T-helper 17 cell (primary cell): ENCODE measurements at places on chromosomes 1 and 21.

DNA sequence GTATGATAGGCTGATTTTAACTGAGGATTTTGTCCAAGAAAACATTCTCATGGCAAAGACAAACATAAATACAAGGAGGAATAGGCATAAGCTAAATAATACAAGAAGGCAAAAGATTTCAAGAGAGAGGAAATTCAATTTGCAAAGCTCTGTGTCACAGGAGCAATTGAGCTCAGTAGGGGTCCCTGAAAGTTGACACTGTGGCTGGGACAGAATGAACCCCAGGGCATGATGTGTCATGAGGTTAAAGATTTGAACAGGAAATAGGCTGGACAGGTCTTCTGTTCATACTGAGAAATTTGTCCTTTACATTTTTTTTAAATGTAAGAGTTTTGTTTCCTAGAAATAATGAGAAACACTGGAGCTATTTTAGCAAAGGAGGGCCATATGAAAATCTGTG, 555.4 kb upstream of the NEGR1 start:
- DNase-seq: no peak

DNA sequence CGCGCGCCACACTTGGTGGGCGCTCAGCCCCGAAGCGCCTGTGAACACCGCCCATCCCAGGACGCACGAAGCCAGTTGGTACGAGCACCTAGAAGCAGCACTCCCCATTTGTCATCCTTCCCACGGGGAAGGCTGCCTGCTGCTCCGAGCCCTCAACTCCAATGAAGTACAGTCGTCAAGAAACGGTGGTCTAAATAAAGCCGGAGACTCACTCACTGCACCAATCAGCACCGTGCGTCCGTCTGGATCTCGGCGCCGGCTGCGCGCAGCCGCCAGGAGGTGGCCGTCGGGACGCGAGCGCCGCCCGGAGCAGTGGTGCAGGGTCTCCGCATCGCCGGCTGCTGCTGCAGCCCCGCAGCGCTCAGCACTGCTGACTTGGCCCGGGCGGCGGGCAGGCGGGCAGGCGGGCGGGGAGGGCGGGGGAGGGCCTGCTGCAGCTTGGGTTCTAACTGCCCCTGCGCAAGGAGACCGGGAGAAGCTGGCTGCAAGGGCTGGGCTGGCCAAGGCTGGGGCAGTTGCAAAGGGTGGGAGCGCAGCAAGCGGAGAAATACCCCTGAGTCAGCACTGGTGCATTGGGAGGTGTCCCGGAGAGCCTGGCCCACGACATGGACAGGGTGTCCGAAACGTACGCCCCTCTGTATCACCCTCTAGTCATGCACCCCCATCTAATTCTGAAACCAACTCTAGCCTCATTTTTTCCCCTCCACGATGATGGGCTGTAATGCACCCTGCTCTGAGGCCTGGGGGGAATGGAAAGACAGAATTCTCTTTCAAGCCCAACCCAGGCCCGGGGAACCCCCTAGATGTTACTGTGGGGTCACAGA, 35.8 kb upstream of the H6PD start:
- no peak for DNase-seq

DNA sequence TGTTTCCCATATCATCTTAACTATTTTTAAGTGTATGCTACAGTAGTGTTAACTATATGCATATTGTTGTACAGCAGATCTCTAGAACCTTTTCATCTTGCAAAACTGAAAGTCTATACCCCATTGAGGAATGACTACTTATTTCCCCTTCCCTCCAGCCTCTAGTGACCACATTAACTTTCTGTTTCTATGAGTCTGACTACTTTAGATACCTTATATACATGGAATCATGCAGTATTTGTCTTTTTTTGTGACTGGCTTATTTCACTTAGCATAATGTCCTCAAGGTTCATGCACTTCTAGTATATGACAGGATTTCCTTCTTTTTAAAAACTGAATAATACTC, 96.5 kb upstream of the BTG3 start:
- no peak for DNase-seq

DNA sequence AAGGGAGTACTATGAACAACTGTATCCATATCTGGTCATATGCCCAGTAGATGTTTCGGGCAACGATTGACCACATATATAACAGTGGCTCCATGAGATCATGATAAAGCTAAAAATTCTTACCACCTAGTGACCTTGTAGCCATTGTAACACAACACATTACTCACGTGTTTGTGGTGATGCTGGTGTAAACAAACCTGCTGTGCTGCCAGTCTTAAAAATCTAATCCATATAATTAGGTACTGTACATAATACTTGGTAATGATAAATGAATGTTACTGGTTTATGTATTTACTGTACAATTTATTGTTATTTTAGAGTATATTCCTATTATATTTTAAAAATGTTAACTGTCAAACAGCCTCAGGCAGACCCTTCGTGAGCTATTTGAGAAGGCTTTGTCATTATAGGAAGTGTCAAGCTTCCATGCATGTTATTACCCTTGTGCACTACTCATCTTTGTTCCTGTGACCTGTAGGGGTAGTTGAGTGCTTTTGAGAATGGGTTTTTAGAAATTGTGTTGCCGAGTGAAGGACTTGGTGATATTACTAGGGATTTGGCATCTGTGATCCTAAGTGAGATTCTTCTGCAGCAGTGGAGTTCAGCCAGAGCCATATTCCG, 23.6 kb downstream of the DIP2A start:
- no peak for DNase-seq

- no peak for DNase-seq
These were observed 62.7 kb upstream of the GPR89A start for GRCh38 chr1:145545055-145545454.

- DNase-seq: no peak
These were observed 334.2 kb downstream of the NTNG1 start for GRCh38 chr1:107474877-107475612.

- no peak for DNase-seq
These were observed 21.7 kb downstream of the UBE2T start for GRCh38 chr1:202320081-202320405.

DNA sequence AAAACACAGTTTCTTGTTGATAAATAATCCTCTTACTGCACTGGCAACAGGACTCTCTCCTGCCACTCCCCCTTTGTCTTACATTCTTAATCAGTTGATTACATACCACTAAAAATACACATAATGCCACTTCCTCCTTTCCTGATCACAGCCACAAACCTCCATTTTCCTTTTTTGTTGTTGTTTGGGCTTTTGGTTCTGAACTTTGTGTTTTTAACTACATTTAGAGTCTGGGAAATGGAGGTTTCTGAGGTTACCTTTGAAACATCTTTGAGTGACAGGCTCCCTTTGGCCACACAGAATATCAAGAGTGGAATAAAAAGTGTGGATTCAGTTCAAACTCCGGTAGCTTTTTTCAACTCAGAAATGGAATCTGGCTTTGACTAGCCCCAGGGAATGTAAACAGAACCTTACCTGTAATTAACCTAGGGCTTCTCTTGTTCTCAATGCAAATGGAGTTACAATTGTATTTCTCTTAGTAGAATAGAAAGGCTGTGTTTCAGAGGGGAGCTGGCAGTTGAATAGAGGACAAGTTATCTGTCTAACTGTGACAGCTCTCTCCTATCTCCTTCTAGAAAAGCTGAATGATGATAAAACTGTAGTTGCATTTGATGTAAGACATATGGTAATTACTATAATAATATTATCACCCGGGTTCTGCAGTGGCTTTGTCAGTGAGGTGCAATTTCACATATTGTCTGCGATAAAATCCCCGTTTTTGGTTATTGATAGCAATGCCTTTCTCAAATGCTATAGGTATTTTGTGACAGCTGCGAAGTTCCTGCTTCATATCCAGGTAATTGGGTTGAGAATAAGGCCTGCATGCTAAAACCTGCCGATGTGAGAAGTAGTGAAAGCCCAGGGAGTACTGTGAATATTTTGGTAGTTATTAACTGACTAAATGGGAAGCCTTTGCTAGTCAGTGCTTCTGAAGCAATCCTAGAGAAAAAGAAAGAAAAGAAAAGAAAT, 66.9 kb downstream of the ST6GALNAC5 start:
- DNase-seq: no peak

DNA sequence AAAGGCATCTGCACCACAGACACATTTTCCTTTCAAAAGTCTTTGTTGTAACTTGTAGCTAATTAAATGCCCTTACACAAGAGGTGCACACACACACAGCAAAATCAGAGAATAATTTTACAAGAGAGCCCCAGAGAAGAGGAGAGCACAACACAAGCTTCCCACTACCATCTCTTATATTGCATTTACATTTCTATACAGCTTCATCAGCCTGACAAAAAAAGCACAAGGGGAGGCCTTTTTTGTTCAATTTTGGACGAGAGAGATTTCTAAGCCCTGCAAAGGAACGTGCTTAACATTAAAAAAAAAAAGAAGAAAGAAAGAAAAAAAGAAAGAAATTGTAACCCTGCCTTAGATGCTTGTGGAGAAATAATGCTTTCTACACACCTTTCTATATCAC, 17.1 kb upstream of the ESRRG start:
- DNase-seq: no peak

- no peak for DNase-seq
These were observed 3.0 kb upstream of the PKN2 start for GRCh38 chr1:88680911-88681622.

- DNase-seq: no peak
These were observed 5.9 kb upstream of the TFF2 start for GRCh38 chr21:42356650-42357049.

- no peak for DNase-seq
These were observed 24.5 kb downstream of the SPOCD1 start for GRCh38 chr1:31791131-31791858.

GRCh38 chr1:21220815-21221214, 44.1 kb upstream of the EIF4G3 start:
- no peak for DNase-seq

- DNase-seq: no peak
These were observed 17.7 kb downstream of the TESK2 start for GRCh38 chr1:45473302-45473701.

DNA sequence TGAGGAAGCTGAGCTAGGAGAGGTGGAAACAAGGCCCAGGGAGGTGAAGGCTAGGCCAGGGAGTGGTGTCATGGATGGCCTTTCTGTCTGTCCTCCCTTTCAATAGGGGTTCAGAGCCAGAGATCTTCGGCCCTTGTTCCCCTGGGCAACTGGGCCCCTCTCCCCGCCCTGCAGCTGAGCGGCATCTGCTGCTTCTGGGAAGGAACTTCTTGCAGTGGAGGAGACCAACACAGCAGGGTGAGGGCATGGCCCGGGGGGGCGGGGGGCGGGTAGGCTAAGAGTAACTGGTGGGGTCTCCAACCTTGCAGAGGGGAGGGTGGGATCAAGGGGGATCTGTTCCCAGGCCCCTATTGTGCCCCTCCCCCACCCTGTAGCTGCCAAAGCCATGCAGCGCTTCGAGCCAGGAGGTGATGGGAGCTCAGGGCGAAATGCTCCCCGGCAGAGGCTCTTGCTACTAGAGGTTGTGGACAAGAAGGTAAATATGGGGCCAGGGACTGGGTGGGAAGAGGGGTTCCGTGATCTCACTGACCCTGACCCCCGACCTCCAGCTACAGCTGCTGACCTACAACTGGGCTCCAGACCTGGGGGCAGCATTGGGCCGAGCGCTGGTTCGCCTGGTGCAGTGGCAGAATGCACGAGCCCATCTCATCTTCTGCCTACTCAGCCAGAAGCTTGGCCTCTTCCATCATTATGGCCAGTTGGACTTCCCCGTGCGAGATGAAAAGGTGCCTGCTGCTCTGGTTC, 11.7 kb downstream of the HYI start:
- no peak for DNase-seq

DNA sequence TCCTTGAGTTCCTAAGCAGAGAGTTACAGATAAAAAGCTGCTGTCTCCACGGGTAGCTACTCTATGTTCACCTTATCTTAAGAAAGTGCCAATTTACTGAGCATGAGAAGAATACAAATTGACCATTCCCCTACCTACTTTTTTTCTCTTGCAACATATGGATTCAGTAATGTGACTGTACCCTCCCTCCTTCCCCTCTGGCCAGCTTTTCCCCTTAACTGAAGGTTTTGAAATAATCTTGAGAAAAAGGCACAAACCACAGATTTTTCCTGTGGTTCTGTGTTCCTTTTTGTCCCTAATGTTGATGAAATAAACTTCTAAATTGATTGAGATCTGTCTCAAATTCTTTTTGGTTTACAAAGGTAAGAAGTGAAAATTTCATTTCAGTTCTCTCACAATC, 2.6 kb upstream of the CD2 start:
- no peak for DNase-seq

DNA sequence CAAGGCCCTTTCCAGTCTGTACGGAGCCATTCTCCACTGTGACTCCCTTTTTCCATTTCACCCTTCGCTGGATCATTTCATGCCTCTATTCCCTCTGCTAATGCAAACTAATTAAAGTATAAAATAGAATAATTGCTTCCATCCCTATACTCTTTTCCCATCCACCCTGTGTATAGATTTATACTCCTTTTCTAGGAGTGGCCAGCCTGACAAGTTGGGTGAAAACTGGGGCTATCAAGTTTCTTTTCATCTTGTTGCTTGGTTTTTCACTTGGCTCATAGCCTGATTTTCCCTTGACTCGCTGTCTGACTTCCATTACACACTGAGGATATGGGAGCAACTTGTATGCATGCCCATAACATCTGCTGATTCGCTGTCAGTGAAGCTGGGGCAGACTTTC, 107.0 kb downstream of the PLXNA2 start:
- DNase-seq: no peak

GRCh38 chr1:29309075-29309474, 72.8 kb downstream of the PTPRU start:
- no peak for DNase-seq

- no peak for DNase-seq
These were observed 9.8 kb downstream of the PDZK1IP1 start for GRCh38 chr1:47179988-47180563.
